Stimulated activated CD4-positive, alpha-beta T cell treated with anti-CD3 and anti-CD28 coated beads, Interleukin-15, amount 100 ng/mL, for 24 hours (primary cell): ENCODE measurements at places on chromosomes 1 and 21.

GRCh38 chr1:227424953-227425352 lies 106.7 kb upstream of the CDC42BPA start:
- DNase-seq = no peak

GRCh38 chr1:38578271-38578951 lies 281.2 kb downstream of the RRAGC start:
- peak; percentile 27 for DNase-seq

GRCh38 chr1:184563308-184563707 lies 176.5 kb downstream of the C1orf21 start:
- no peak for DNase-seq

- no peak for DNase-seq
Observed at GRCh38 chr21:30962013-30962412, 76.3 kb downstream of the KRTAP19-8 start.

DNA sequence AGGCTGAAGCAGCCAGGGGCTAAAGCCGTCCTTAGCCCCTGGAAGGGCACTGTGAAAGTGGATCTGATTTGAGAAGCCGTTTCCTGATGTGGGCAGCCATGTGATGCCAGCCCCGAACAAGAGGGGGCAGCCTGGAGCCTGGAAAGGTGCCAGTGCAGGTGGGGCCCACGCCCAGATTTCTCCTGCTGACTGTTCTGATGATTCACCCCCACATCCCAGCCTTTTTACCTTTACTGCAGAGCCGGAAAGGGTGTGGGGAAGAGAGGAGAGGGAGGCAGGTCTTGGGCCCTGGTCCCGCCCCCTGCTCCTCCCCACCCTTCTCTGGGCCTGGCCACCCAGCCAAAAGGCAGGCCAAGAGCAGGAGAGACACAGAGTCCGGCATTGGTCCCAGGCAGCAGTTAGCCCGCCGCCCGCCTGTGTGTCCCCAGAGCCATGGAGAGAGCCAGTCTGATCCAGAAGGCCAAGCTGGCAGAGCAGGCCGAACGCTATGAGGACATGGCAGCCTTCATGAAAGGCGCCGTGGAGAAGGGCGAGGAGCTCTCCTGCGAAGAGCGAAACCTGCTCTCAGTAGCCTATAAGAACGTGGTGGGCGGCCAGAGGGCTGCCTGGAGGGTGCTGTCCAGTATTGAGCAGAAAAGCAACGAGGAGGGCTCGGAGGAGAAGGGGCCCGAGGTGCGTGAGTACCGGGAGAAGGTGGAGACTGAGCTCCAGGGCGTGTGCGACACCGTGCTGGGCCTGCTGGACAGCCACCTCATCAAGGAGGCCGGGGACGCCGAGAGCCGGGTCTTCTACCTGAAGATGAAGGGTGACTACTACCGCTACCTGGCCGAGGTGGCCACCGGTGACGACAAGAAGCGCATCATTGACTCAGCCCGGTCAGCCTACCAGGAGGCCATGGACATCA lies at the start of gene SFN:
TSS of gene SFN (plus strand) at position 369 of the 904 bp plus-strand sequence. CDS start at position 433, 64 bp downstream.
- DNase-seq = peak; percentile 73

DNA sequence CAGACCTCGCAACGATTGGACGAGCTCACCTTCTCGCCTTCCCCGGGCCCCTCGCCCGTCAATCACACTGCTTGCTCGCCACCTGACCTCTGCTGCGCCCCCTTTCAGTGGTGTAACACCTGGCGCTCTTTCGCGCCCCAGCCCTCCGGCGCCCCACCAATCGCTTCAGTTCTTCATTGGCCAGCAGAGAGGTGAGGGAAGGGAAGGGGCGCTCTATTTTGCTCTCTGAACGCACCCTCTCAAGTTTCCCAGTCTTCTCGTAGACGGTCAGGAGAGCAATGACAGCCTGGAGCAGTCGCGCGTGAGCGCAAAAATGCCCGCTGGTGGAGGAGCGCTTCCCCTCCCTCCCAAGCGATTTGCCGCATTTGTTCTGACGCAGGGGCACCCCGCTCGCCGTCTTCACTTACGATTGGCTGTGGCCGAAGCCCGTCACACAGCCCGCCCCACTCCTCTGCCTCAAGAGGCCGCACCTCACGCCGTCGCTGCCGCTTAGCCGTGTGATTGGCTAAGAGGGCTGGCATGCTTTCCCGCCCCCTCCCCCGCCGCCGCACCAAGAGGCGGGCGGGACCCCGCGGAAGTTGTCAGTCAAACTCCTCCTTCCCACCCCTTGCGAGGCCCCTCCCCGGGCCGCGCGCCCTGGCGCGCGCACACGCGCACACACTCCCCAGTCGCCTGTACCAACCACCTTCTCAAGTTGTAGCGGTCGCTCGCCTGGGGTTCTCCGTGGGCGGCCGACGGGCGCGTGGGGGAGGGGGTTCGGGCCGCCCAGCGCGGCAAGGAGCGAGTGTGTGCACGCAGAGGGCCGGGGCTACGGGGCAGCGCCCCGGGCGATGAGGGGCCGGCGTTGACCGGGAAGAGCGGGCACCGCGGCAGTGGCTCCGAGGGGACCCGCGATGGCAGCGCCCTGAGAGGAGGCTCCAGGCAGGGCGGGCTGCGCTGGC lies at the start of gene PPP2R5A:
TSS of gene PPP2R5A (plus strand) at position 667 of the 941 bp plus-strand sequence. CDS start 701 bp downstream, outside the sequence.
- peak; percentile 98 for DNase-seq

DNA sequence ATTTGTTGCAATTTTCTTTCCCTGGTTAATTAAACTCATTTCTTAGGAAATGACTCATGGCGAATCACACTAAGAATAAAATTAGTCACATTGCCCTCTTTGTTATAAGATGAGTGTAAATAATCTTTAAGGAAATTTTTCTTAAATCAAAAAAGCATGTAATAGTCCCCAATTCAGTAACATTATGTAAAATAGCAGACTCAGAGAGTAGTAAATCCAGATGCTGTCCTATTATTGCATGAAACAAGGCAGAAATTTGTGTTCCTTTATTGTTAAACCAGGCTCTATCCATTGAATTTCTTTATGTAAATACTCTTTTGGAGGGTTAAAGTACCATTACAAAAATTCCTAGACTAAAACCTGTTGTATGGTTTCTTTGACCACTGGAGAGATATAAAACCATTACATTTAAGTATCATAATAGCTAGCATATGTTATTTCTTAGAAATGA lies 154.5 kb upstream of the C1orf87 start:
- DNase-seq = no peak

DNA sequence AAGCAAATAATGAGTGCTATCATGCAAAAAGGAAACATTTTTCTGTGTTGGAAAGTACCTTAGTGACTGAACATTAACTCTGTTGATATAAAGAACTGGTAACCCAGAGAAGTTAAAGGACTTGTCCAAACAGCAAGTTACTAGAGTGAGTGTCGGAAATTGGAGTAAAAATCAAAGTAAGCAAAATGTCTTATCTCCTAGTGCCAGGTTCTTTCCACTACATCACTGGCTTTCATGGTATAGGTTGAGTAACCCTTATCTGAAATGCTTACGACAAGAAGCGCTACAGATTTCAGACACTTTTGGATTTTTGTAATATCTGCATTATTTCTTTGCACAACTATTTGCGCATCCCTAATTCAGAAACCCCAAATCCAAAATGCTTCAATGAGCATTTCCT lies 16.4 kb upstream of the RABIF start:
- no peak for DNase-seq

DNA sequence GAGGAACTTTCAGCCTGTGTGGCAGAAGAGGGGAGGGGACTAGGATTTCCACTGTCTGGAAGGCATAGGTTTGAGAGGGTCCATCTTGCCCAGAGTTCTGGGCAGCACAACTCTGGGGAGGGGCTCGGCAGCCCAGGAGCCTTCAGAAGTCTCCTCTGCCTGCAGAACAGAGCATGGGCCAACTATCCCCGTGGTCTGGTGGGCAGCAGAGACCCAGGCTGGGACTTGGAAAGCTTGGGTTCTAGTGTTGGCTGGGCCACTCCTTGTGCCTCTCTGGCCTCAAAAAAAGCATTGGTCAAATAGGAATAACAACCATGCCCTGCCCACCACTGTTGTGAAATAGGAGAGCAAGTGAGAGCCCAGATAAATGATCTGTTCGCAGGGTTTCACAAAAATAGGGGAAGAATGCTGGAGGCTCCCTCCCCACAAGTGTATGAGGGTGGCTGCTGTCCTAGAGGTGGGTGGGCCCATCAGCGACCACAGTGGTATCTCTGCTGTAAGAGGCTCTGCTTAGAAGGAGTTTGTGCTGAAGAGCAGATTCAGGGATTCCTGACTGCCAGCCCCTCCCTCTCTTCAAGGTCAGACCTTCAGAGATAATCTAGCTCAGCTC lies 8.9 kb downstream of the EPHA10 start:
- no peak for DNase-seq

DNA sequence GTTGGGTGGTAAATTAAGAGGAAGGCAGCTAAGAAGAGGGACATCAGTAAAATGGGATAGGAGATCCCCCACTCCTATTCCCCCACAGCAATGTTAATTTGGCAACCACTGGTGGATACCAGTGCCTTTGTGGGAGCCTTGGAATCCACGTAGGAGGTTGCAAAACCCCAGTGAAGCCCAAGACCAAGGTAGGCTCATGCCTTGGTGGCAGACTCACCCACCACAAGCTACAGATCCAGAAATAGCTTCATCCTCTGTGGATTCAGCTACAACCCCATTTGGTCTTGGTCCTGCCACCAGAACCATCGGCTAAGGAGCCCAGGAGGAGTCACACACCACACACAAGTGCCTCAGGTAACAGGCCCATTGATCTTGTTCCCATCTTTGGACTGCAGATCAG lies 21.0 kb downstream of the VTCN1 start:
- no peak for DNase-seq

- DNase-seq = no peak
Observed at GRCh38 chr1:18151436-18152122, 44.0 kb downstream of the IGSF21 start.

DNA sequence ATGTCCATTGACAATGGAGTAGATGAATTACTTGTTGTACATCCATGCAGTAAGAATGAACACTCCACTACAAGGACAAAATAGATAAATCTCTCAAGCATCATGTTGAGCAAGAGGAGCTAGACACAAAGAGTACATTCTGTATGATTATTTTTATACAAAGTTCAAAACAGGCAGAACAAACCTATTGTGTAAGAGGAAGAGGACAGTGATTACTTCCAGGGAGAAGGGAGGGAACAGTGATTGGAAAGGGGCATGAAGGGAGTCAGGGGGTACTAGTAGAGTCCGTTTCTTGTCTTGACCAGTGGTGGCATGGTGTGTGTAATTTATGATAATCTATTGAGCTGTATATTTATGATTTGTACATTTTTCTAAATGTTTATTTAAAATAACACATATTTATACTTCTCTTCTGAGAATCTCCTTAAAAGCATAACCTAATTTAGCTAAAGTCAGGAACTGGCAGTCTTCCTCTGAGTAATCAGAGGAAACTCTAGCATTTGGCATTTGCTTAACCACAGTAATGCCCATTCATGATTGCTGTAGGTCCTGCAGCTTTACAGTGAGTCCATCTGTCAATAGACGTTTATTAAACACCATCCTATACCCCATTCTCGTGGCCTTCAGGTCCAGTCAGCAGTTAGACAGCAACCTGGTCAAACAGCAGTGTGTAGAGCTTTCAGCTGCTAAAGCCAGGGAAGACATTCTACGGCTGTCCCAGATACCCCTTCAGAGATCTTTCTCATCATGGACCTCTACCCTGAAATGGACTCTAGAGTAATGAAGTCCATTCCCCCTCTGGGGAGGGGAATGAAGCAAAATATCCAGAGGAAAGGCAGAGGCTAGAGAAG lies 114.1 kb upstream of the GALNT2 start:
- DNase-seq = no peak

GRCh38 chr21:15210235-15210678 lies 145.5 kb upstream of the NRIP1 start:
- DNase-seq = no peak
